ENCODE measurements at places on chromosomes 6 and 20.

GRCh38 chr6:44043479-44044153, 83.6 kb downstream of the MRPL14 start:
- no peak for DNase-seq

DNA sequence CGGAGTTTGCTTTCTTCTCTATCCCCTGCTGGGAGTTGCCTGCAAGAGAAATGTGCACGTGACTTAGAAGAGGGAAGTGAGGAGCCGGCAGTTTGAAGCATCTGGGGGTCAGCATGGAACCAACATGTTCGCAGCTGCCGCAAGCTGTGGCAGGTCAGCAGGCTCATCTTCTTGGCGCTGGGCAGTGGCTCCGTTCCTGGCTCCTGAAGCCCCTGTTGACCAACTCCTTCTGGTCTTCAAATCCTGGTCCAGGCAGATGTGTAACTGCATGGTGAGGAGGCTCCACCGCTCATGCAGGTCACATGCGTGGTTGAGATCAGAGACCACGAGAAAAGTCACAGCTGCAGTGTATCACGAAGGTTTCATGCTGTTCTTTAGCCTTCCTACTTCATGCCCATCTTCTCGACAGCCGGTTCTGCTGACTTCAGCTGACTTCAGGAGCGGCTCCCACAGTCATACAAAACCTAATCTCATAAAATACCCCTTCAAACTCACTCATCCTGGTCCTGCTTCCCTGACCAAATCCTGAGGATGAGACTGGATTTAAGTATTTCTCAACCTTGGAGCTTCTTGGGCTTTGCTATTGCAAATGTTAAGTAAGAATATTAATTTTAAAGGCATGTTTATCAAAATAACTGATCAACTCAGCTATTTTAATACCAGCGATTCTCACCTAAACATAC, 44.9 kb upstream of the BCAS1 start:
- no peak for DNase-seq

- DNase-seq: no peak
Observed at GRCh38 chr6:143536866-143537691, 25.6 kb upstream of the FUCA2 start.

GRCh38 chr6:139051396-139052060, 23.0 kb downstream of the ABRACL start:
- DNase-seq: no peak

DNA sequence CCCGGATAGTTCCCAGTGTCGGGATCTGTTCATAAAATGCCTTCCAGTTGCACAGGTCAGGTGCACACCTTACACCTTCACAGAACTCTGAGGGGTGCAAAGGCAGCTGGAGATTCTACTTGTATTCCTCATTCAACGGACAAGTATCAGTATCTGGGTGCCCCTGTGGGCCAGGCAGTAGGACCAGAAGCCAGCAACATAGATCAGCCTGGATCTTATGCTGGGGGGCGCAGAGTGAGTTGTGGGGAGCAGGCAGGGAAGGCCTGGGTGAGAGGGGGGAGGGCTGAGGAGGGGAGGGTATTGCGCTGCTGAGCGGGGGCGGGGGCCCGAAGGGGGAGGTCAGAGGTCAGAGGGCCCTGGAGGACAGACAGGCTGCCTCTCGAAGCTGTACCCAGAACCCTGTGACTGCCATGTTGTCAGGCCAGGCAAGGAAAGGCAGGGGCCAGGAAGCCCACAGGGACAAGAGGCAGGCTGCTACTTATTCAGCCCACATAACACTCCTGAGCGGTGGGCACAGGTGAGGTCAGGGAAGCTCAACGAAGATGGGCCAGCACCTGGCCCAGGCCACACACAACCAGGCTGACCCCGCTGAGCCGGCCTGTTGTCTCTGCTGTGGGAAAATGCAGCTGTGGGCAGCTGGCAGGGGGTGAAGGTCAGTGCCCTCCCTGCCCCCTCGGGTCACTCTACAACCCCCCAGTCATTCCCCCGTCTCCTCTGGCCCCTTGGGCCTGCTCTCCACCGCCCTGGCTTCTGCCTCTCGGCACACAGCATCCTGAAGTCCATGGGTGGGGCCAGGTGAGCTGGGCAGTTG, 1.1 kb downstream of the OPRL1 start:
- DNase-seq: no peak

- no peak for DNase-seq
Observed at GRCh38 chr20:35954907-35955251, 577 bp upstream of the SCAND1 start.

GRCh38 chr20:37729452-37729851, 35.6 kb downstream of the CTNNBL1 start:
- no peak for DNase-seq

DNA sequence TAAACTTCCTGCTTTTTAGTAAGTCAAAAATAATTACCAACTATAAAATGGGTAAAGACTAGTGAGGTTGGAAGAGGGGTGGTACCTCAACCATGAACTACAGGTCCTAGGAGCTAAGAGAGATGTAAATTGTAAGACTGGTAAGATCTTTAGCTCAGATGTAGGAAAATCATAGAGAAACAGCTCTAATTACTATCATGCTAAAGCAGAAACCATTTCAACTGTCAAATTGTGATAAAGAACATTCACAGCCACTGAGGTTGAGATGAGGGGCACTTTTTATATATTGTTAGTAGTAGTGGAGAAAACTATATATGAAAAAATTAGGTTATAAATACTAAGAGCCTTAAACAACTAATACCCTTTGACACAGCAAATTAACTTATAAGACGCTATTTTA, 20.0 kb downstream of the CDK19 start:
- no peak for DNase-seq

- DNase-seq: no peak
Observed at GRCh38 chr20:44412402-44413144, 57.1 kb downstream of the HNF4A start.

- no peak for DNase-seq
Observed at GRCh38 chr6:166330612-166331011, 11.7 kb downstream of the SFT2D1 start.

GRCh38 chr6:122736163-122736562, 43.4 kb upstream of the FABP7 start:
- DNase-seq: no peak

GRCh38 chr20:7996898-7997297, 22.7 kb downstream of the TMX4 start:
- DNase-seq: no peak

DNA sequence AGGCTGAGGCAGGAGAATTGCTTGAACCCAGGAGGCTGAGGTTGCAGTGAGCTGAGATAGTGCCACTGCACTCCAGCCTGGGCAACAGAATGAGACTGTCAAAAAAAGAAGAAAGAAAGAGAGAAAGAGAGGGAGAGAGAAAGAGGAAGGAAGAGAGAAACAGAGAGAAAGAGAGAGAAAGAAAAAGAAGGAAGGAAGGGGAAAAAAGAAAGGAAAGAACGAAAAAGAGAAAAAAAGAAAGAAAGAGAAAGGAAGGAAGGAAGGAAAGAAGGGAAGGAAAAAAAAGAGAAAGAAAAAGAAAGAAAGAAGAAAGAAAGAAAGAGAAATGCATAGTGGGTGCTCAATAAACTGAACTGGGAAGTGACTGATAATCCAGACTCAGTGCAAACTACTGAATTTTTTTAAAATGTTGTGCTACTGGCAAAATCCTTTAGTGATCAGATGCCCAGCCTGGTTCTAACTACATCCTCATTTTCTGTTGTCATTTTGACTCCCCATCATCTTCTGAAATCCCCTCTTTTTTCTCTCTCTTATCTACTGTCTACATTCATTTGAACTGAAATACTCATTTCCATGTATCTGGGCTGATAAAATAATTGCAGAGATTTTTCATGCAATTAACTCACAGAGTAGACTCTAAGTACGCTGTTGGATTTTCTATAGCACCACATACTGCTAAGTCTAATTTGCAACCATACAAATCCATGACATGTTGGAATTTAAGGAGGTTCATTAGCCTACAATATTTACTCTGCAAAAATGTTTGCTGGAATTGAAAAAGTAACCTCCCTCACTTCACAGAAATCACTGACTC, 85.3 kb upstream of the HIVEP1 start:
- DNase-seq: no peak

All from NCI-H1048 (cell line).